Caki2 (cell line): ENCODE measurements at places on chromosomes 16 and 17. TPM values are rescaled to one million over a fixed set of nuclear protein-coding genes. Genes with fewer than 3 reads are reported as not detected.

Gene RCVRN
- total RNA-seq: not detected in 2 replicates

Gene SULT1A4
- 2.6 and 6.6 TPM in 2 replicates for total RNA-seq

Gene ZNF75A
- 7.9 and 21.0 TPM in 2 replicates for total RNA-seq

DNA sequence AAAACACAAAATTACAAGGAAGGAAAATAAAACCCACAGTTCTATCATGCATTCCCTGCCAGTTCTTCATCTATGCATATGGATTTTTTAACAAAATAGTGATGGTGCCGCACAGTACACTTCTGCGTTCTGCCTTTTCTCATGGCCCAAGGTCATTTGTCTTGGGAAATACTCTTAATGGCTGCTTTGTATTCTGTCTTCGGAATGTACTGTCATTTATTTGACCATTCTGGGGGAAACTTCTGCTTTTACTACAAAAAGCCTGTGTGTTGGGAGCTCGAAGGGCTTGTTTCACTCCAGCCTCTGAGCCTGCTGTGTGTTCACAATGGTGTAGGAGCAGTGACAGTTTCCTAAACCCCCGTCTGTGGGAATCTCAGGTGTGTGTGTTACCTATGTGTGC is 82.8 kb upstream of the SEC14L1 start:
- no peak for DNase-seq

DNA sequence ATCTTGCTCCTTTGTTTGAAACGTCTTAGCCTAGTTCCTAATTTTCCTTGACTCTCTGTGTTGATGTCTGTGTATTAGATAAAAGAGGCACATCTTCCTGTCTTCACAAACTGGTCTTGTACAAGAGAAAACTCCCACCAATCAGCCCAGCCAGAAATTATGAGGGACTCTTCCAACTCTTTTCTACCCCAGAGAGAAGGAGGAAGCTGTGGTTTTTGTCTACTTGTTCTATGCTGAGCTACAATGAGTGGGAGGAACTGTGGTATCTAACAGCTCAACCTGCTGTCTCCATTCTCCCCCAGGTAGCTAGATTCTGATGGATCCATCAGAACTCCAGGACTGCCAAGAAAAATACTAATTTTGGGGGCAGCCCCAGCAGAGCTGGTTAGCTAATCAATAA is 392.5 kb downstream of the HS3ST3B1 start:
- no peak for DNase-seq

DNA sequence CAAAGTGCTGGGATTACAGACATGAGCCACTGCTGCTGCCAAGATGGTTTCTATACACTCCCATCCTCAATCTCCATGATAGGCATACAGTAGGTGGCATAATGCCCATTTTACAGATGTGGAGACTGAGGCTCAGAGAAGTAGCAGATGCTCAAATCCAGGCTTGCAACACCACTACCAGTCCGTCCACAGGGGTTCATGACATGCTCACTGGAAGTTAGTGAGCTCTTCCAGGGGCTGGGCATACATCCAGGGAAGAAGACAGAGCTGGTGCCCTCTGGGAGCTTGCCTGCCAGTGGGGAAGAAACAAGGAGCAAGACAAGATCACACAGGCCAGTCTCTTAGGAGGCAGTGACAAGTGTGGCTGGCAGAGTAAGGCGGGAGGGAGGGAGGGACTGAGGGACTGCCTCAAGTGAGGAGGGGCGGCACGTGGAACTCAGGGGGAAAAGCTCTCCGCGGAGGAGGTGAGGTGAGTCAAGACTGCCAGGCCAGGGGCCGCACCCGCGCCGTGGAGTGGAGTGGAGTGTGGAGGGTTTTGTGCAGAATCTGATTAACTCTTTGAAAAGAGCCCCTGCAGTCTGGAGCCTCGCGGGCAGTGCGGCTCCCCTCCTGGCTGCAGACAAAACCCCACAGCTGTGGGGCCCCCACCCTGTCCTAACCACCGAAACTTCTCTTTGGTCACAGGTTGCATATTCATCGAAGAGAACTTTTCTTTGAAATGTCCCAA is 27.9 kb downstream of the SREBF1 start:
- DNase-seq: no peak
